Islet precursor cell (in vitro differentiated cells): ENCODE measurements at places on chromosomes 6 and 20.
A peak's percentile ranks its signal among the peaks of the same experiment; 100 is the strongest.

DNA sequence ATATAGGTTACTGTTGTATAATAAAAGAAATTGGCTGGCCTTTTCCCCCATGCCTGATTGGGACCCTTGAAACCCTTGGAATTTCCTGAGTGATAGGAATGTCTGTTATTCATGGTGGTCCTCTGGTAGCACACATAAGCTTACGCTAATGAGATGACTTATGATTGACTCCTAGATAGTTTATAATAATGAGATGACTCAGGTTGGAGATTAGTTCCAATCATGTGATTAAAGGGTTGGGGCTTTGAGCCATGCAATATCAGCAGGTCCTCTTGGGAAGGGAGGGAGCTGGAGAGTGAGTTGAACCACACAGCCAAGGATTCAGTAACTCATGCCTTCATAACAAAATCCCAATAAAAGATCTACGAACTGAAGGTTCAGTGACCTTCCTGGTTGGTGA is 407.6 kb upstream of the MANEA start:
- DNase-seq: no peak

- peak; percentile 48 for DNase-seq
Measured at GRCh38 chr20:60038400-60039008, 80.3 kb downstream of the CDH26 start.

DNA sequence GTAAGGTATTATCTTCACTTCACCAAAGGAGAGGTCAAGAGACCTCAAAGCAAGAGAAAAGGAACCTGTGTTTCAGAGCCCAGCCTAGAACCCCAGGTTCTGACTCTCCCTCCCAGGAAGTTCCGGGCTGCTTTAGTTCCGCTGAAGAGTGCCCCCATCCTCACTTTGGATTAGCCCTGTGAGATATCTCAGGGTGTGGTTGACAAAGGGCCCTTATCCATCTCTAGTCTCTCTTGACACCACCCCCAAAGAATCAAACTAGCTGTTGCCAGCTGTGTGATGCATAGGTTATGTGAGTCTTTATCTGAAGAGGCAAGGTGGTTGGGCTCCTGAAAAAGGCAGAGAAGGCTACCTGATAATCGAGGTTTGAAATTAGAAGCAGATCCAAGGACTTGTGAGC is 20.6 kb downstream of the BRPF3 start:
- peak; percentile 32 for DNase-seq

- DNase-seq: no peak
Measured at GRCh38 chr20:10928841-10929421, 255.1 kb upstream of the JAG1 start.

- no peak for DNase-seq
Measured at GRCh38 chr6:77063494-77063893, 399.8 kb downstream of the HTR1B start.
